ENCODE measurements at places on chromosomes 1 and 21. TPM values are rescaled to one million over a fixed set of nuclear protein-coding genes. Genes with fewer than 3 reads are reported as not detected.

- no peak for DNase-seq
Measured at GRCh38 chr1:226029093-226029496, 30.0 kb upstream of the SDE2 start.

DNA sequence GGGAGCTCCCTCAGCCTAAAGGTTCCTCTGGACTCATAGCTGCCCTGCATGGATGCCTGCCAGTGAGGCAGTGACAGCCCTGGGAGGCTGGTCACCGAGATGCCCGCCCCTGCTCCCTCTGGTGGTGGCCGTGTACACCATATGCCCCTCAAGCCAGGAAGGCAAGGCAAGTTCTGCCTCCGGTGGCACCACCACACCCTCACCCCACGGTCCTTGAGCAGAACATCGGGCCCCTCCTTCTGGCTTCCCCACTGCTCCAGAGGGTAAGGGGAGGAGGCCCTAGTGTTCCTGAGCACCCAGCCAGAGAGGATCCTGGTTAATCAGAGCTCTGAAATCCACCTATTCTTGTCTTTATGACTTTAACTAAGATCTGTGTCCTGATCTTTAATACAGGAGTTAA lies 1.5 kb upstream of the S100A14 start:
- DNase-seq = no peak

DNA sequence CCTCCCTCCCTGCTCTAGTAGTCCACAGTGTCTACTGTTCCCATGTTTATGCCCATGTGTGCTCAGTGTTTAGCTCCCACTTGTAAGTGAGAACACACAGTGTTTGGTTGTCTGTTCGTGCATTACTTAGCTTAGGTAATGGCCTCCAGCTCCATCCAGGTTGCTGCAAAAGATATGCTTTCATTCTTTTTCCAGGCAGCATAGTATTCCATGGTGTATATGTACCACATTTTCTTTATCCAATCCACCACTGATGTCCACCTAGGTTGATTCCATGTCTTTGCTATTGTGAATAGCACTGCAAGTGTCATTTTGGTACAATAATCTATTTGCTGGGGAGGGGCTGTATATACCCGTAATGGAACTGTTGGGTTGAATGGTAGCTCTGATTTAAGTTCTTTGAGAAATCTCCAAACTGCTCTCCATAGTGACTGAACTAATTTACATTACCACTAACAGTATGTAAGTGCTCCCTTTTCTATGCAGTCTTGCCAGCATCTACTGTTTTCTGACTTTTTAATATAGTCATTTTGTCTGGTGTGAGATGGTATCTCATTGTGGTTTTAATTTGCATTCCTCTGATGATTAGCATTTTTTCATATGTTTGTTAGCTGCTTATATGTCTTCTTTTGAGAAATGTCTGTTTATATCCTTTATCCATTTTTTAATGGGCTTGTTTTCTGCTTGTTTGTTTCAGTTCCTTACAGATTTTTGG lies 191.9 kb upstream of the DMRTA2 start:
- DNase-seq = no peak

ENAH gene
- 73.5 TPM for total RNA-seq
